Stimulated activated CD4-positive, alpha-beta T cell treated with anti-CD3 and anti-CD28 coated beads, TNF-alpha, amount 100 ng/mL, for 1 hour (primary cell): ENCODE measurements at places on chromosomes 12 and 14.

- DNase-seq, result no peak
Observed at GRCh38 chr12:65740873-65741600, 83.2 kb upstream of the HMGA2 start.

DNA sequence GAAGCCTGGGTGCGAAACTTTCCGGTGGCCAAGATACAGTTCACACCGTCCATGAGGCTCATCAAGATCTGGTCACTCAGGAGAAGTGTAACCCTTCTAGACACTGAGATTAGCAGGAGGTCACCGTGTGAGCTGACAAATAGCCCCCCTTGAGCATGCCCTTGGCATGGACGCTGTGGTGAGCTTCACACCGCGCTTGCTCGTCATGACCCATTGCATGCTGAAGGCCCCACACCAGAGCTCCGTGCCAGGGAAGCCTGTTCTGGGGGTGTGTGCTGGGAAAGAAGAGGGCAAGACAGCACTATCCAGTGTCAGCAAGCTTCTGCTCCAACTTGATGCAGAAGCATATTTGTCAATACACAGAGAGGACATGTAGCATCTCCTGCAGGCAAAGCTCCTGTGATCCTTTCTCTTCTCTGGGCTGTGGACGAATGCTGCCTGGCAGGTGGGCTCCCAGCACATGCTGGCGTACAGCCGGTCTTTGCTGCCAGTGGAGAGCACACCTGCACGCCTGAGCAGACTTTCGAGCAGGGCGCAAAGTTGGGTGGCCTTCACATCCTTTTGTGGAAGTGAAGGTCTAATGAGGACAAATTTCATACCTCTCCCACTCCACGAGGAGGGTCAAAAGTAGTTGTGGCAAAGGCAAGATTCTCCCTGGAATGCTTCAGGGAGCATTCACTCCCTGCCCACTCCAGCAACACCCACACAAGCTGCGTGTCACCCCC, 126.9 kb upstream of the FKBP4 start:
- no peak for DNase-seq

DNA sequence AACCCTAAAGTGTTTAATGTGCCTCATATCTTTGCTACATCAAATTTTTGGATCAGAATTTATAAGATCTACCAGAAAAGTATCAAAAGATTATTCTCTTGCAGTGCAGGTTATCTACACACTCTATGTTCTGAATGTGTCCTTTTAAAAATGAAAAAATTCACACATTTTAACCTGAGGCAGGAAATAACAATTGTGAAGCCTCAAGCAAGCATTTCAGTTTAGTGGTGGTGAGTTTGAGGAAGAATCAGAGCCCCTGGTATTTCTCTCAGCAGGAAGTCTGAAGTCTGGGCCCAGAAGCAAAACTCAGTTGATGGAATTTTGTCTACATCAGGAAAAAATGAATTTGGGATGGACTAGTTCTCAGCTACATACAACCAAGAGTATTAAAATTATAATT, 137.0 kb upstream of the PZP start:
- no peak for DNase-seq

- no peak for DNase-seq
Observed at GRCh38 chr12:64528616-64529015, 76.7 kb downstream of the TBK1 start.

DNA sequence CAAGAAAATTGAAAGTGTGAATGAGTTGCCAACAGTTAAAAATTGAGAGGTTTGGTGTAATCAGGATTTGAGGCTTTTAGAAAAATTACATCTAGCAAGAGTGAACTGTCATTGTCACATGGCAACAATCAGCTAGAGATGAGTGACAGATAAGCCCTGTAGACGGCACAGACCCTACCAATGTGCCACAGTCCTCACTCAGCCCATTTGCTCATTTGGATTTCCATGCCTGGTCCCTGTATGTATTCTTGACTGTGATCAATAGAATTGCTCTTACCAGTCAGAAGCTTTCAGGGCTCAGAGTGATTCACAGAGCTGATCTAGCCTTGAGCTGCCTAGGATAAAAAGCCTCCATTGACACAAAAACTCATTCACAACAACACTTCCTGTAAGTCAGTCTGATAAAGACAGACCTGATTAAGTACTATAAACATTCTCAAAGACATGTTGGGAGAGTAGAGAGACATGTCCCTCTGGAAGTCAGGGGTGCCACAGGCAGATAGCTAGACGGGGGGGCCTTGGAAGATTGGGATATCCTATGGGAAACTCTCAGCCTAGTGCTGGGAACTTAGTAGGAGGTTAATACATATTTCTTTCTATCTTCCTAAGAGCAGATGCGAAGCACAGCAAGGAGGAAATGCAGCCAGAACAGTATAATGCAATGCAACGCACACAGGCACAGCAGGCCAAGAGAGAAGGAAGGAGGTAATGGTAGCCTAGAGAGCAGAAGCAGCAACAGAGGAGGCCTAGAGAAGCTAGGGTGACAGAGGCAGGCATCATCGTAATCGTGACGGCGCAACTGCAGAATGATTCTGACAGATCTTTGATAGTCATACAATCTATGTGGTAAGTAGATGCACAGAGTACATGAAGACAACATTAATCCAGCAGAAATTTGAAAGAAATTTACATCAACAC, 2.0 kb upstream of the PELI2 start:
- DNase-seq, result no peak

DNA sequence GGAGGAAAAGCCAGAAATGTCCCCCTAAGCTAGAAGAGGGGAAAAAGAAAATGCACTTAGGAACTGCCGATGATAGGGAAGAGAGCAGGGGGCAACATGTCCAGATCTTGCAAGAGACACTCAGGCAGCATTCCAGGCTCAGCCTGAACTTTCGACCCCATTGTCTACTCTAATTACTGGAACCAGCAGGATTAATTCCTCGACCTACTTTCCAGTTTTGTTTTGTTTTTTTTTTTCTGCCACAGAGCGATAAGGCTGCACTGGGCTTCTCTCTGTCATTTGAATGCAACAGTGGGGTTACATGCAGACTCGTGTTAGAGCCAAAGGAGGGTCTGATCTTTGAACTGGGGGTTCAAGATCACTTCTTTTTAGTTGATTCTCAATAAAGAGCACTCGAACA, 68.7 kb upstream of the MED13L start:
- DNase-seq, result no peak

- DNase-seq, result no peak
Observed at GRCh38 chr14:39548358-39548757, 116.1 kb upstream of the FBXO33 start.

- DNase-seq, result no peak
Observed at GRCh38 chr12:65741656-65742017, 82.6 kb upstream of the HMGA2 start.

GRCh38 chr14:31194095-31194494, 13.5 kb downstream of the HECTD1 start:
- DNase-seq, result no peak

GRCh38 chr12:118357257-118358007, 15.3 kb downstream of the TAOK3 start:
- DNase-seq, result no peak

DNA sequence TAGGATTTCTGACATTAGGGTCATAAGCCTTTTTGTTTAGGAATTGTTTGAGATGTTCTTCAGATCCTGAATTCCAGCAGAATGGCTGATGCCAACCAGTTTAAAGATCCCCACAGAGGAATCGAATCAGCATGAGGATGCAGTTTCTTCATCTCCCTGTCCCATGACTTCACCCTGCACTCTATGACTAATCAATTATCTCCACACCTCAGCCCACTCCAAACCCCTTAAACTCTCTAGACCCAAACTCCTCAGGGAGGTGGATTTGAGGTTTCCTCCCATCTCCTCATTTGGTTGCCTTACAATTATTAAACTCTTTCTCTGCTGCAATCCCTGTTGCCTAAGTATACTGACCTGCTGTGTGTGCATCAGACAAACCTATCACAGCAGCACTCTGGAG, 86.5 kb upstream of the CRY1 start:
- DNase-seq, result no peak

DNA sequence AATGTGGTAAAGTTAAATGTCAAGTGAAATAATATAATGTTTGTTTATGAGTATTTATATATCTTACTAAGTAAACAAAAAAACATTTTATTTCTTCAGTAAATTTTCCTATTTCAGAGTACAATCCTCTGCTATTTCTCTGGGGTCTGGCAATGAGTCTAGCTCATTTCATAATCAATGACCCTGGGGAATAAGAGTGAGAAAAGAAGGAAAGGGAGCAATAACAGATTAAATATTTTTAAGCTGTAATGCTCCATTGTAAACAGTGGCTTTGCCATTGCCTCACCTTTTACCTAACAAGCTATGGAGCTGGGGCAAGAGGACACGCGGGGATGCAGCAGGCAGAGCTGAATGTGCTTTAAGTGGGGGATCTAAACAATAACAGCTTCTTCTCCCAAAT, 1071.9 kb downstream of the FLRT2 start:
- DNase-seq, result no peak

GRCh38 chr12:92844151-92844763, 84.8 kb downstream of the EEA1 start:
- DNase-seq, result no peak

GRCh38 chr14:54533100-54533499, 23.4 kb downstream of the CGRRF1 start:
- DNase-seq, result no peak

DNA sequence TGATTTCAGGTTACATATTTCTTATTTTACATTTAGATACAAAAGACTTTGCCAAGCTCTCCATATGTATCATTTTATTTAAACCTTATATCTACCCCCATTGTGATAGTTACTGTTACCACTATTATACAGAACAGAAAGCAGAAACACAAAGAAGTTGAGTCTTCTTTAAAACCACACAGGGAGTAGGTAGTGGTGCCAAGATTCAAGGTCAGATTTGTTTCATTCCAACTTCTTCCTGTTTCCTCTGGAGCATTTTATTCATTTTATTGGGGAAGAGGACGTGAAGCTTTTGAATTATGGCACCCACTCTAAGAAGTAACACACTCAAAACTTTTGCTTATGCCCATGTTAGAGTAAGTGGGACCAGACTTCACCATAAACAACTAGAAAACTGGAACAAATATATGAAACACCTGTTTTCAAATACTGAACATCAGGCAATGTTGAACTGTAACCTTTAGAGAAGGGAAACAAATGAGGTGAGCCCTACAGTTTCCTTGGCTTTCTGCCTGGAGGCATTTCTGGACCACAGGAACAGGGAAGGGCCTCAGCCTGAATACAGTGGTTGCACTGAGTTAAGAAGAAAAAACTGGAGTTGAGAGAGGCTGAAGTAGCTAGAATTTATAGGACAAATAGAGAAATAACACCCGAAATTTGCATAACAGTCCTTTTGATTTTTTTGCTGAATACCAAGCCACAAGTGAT, 160.4 kb upstream of the SSTR1 start:
- DNase-seq, result no peak

- DNase-seq, result no peak
Observed at GRCh38 chr12:85244561-85244960, 35.5 kb upstream of the ALX1 start.

GRCh38 chr12:70936203-70936813, 15.8 kb upstream of the PTPRR start:
- DNase-seq, result no peak

DNA sequence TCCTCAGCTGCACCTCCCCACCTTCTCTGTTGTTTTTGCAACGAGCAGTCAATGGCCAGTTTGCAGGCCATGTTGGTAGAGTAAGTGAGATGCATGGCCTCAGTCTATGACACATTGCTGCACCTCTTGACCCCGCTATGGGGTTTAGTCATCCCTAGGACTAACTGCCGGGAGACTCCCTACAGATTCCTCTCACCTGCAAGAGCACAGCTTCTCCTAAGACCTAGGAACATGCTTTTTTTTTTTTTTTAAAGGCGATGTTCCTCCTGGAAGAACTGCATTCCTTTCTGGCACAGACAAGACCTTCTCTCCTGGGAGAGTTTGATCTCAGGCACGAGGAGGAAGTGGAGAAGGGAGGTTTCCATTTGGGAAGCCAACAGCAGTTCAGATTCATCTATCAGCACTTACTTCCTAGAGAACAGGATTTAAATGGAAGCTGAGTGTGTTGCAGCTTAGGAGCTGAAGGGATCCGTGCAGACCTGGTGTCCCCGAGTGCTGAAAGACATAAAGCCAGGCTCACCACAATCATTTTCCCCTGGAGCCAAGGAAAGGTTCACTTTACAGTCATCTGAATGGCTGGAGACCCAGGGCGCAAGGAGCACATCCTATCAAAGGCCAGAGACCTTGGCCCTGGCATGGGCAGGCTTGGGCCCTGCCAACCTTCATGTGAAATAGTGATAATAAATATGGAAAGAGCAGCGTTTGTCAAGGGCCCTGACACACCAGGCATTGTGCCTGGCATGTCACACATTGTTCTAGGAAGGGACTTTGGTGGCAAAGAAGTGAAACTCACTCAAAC, 104.1 kb downstream of the LGMN start:
- no peak for DNase-seq

- DNase-seq, result no peak
Observed at GRCh38 chr14:72663956-72664650, 229.8 kb downstream of the DPF3 start.

DNA sequence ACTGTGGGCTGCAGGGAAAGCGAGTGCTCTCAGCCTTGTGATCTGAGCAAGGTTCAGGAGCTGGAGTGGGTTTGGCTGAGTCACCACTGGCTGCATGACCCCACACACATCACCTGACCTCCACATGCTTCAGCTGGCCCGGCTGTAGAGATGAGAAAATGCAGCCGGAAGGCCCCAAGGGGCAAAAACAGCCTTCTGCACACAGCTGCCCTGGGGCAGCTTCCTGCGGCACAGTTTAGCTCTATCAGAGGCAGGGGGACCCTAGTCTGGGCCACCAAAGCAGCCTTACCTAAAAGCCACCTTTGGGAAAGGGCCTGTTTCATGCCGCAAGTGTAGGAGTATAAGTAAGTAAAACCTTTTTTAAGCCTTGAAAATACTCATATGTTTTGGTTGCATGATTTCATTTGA, 123.3 kb downstream of the SSPN start:
- DNase-seq, result no peak

DNA sequence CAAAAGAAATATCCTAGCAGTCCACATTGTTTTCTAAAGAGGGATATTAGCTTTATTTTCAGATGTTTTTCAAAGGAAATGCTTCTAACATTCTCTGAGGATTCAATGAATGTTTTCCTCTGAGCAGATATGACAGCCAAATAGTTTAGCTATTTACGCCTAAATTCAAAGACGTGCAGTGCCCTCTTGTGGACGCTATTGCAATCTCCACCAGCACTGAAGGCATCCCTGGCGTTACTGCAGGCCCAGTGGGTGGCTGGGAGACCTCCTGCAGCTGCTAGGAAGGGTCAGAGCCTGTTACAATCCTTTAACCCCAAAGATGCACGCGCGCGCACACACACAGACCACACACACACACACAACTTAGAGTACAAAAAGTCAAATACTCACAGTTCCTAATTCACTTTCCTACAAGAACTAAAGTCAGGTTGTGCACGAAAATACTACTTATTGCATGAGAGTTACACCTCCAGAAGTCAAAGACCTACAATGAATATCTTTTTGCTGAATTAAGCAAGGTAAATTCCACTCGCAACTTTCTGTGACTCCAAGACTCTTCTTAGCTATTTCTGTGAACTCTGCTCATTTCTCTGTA, 589.3 kb upstream of the TMEM132C start:
- DNase-seq, result no peak

GRCh38 chr12:109449845-109450532, 27.1 kb downstream of the KCTD10 start:
- DNase-seq, result no peak

- no peak for DNase-seq
Observed at GRCh38 chr14:65170768-65171507, 68.6 kb upstream of the MAX start.
